ENCODE measurements at places on chromosomes 5 and 9.

DNA sequence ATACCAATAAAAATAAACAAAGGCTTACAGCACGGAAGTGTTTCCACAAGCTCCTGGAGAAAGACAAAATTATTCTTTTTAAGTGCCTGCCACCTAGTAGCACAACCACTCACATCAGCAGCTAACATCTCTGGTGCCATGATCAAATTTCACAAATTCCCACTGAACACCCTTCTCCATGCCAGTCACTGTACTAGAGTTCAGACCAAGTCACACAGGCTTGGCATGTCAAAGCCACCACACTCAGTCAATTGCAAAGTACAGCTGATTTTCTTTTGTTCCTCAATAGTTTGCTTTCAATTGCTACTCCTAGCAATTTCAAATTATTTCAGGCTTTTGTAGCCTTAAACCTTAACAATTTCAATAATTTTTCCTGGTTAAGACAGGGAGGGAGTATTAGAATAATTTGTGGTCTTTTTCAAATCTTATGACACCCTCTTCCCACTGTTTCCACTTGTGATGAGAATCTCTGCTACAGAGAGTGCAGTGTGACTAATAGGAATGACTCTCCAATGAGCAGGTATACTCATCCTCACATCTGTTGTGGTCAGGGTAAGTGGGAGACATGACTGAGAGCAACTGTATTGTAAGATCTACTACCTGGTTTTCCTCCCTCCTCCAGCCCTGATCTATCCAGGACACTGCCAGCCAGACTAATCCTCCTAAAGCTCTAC is 46.2 kb downstream of the RNF145 start:
- DNase-seq: no peak

GRCh38 chr9:76886318-76886717 is 19.6 kb downstream of the PRUNE2 start:
- DNase-seq: no peak

- DNase-seq: no peak
These were observed 85.5 kb downstream of the ADGRV1 start for GRCh38 chr5:90644132-90644531.

GRCh38 chr5:81948349-81948748 is 23.5 kb upstream of the ATG10 start:
- DNase-seq: no peak

DNA sequence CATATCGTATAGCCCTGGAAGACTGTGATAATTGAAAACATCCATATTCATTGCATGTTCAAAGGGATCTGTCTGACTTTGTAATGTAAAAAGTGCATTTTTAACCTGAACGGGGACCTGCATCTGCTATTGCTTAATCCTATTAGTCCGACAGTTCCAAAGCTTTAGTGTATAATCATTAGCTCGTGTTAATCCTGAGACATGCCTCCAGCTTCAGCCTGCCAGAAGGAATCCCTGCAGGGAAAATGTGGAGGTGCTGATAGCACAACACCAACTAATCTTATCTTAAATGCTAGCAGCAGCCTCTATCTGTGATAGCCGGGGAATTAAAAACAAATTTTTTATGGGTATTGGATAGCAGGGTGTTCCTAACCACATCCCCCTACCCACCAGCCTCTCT is 495.2 kb downstream of the TLE4 start:
- DNase-seq: no peak

GRCh38 chr5:160445132-160445531 is 23.5 kb downstream of the PTTG1 start:
- DNase-seq: no peak

GRCh38 chr5:109141222-109142200 is 268.3 kb downstream of the PJA2 start:
- DNase-seq: no peak

- DNase-seq: no peak
These were observed 539.4 kb upstream of the DMAC1 start for GRCh38 chr9:8338767-8339510.

DNA sequence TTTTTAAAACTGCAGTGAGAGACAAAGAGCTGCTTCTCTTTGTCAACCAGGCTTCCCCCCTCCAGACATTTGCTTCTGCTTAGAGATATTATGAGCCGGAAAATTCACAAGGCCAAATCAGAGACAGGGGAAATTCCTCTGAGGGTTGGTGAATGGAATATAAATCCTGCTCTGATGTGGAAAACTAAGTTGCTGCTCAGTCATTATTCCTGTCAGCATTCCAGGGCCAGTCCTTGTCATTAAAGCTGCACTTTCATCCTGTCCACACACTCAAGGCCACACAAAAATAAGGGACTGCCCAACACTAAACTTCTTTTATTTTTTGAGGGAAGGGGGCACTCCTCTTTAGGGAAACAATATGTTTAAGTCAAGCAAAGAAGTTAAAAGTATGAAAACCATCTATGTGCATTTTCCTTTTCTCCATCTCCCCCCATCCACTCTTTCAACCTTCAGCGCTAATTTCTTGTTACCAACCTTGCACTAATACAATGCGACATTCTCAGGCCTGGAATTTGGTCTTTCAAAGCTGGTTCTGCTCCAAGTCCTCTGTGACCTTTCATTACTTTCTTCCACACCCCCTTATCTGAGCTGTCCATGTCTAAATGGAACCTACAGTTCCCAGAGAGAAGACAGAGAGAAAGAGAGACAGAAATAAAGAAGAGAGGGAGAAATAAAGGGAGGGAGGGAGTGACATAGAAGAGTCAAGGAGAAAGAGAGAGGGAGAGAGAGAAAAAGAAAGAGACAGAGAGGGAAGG is 118.9 kb upstream of the S1PR3 start:
- DNase-seq: no peak

- no peak for DNase-seq
These were observed 32.5 kb downstream of the HABP4 start for GRCh38 chr9:96482476-96482875.

GRCh38 chr9:124623966-124624734 is 117.0 kb upstream of the NR5A1 start:
- DNase-seq: no peak

- no peak for DNase-seq
These were observed 145.4 kb upstream of the RAD23B start for GRCh38 chr9:107137495-107138202.

DNA sequence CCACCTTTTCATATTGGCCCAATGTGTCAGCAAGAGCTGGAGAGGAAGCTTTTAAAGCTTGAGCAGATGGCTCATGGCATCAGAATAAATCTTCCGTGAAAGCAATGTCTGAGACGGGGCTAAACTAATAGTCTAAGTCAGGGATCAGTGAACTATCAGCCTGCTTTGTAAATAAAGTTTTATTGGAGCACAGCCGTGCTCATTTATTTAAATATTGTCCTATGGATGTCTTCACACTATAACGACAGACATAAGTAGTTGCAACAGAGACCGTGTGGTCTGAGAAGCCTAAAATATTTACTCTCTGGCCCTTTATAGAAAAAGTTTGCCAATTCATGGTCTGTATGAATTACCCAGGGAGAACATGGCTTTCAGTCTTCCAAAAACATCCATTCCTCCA is 85.6 kb upstream of the SLC44A1 start:
- DNase-seq: no peak

DNA sequence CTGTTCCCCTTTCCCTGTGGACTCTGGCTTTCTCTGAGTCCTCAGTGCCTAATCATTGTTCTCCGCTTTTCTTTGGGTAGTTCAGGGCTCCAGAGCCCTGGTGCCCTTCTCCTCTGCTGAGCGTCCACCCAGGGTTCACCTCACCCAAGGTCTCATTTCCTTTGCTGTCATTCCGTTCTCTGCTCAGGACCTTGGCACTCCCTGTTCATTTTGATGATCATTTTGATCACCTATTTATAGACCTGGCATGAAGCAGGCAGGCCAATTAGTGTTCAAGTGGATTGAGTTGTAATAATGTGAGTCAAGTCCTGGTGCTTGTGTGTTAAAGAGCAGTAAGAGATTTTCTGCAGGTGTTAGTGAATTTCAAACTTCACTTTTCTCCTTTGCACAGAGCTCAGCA is 3.6 kb downstream of the TRIO start:
- DNase-seq: no peak

- no peak for DNase-seq
These were observed 448.9 kb upstream of the ZNF462 start for GRCh38 chr9:106414042-106414441.

- DNase-seq: no peak
These were observed 127.0 kb downstream of the ADAMTS12 start for GRCh38 chr5:33764786-33765185.

GRCh38 chr5:53335115-53335514 is 145.3 kb upstream of the FST start:
- no peak for DNase-seq

GRCh38 chr5:149289301-149289700 is 17.6 kb downstream of the AFAP1L1 start:
- DNase-seq: no peak

DNA sequence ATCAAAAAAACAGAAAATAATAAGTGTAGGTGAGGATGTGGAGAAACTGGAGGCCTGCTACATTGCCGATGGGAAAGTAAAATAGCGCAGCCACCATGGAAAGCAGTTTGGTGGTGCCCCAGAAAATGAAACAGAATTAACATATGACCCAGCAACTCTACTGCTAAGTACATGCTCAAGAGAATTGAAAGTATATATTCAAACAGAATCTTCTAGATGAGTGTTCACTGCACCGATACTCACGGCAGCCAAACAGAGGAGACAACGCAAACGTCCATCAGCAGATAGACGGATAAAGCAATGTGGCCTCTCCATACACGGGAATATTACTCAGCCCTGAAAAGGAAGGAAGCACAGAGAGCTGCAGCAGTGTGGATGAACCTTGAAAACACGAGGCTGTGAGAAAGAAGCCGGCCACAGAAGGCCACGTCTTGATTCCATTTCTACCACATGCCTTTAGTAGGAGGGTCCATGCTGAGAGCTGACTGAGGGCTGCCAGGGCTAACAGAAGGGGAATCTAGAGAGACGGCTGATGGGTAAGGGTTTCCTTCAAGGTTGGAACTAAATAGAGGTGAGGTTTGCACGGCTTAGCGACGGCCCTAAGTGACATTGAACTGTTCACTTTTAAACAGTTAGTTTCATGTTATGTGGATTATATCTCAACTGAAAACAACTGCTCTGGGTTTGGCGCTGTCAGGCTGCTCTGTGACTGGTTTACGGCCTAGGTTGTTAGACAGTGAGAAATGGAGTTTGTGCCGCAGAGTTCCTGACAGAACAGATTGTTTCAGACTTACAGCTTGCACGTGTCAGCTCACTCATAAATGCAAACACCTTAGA is 29.8 kb downstream of the AHRR start:
- DNase-seq: no peak

DNA sequence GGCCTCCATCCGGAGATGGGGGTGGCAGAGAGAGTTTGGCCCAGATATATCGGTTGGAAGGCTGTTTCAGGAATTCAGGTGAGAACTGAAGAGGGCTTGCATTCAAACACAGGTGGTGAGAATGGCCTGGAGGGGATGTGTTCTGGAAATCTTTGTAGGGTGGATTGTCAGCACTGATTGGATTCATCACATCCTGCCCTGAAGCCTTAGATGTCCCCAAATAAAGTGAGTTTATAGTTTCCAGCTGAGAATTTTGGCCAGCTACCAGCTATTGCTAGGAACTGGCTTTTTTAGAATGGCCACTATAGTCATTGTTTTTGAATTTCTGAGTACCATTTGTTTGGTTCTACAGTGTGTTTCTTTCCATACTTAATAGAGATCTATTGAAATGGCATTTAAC is 46.1 kb upstream of the ANKH start:
- DNase-seq: no peak

DNA sequence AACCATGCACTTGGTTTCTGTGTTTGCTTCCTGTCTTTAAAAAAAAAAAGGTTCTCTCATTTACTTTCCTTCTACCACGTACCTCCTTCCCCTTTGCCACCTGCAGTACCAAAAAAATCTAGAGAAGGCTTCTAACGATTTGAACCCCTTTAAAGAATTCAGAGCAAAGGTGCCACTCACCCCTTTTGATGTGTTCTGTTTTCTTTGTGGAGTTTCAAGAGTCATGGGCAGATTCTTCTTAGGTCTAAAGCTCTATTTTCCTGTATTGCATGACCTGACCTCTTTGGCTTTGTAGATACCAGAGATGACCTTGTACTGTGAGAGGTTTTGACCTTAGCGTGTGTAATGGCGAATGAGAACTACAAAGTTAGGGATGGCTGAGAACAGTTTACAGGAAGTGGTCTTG is 29.0 kb downstream of the TXNDC8 start:
- no peak for DNase-seq

- no peak for DNase-seq
These were observed 1537.8 kb upstream of the ACO1 start for GRCh38 chr9:30846651-30847050.

DNA sequence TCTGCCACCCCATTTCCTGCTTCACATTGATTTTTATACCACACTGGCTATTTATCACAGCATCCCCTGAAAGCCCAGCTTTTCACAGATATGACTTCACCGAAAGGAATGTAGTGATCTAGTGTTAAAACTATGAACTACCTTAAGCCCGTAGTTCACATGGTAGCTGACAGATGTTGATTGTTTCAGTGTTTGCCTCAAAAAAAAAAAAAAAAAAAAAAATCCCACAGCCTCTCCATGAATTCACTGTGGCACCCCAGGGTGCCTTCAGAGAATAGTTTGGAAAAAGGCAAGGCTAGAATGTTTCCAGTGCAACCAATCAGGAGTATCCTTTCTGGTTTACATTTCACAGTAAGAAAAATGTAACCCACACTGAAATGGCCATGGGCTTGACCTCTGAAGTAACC is 37.1 kb downstream of the GLIS3 start:
- DNase-seq: no peak

GRCh38 chr9:9099646-9100045 is 1300.1 kb upstream of the DMAC1 start:
- no peak for DNase-seq

GRCh38 chr5:139960723-139961383 is 82.2 kb downstream of the NRG2 start:
- DNase-seq: no peak

GRCh38 chr9:81629440-81629839 is 59.9 kb downstream of the TLE1 start:
- no peak for DNase-seq
